ENCODE measurements at places on chromosomes 16 and 17.

DNA sequence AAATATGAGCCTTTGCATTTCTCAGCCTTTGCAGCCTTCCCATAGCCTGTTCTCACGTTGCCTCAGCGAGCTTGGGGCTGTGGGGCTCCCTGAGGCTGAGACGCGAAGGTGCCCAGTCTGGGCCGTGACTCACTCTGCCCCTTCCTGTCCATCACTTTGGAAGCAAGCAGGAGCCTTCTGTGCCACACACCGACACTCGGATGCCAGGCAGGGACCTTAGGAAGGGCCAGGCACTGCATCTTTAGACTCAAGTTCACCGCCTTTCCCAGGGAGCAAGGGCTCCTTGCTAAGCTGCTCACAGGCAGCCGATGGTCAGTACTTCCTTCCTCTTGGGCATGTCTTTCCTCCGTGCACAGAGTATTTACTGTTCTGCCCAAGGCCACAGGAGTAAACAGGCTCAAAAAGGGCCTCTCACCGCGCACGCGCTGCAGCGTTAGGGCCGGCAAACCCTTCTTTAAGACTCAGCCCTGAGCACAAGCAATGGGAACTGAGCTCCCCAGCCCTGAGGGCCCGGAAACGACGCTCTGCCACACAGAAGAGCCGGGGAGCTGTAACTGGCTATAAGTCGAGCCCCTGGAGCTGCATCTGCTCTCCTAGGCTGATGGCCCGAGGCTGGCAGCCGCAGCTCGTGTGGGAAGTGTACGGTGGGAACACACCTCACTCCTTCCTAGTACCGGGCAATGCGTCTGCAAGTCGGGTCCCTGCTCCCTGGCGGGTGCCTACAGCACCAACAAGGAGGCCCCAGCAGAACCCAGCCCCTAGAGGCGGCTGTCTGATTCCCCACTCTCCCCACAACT, 7.2 kb downstream of the TIMM22 start:
- no peak for DNase-seq

GRCh38 chr17:68394608-68395331, 62.5 kb downstream of the WIPI1 start:
- DNase-seq = no peak

DNA sequence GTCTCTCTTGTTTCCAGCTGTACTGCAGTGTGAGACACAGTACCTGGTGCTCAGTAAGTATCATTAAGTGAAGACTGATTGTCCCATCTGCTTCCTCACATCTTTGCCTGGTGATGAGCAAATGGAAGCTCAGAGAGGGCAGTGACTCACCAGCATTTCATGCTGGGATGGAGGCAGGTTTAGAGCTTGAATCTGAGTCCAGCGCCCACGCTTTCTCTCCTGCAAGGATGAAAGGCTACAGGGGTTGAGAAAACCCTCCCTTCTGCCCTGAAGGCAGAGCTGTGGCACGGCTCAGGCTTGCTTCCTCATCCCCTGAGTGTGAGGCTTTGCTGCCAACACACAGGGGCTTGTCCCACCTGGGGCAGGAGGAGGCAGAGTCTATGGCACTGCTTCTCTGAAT, 1.5 kb upstream of the RNF112 start:
- DNase-seq = peak; percentile 39

GRCh38 chr17:68886401-68886800, 68.8 kb downstream of the ABCA8 start:
- no peak for DNase-seq

- no peak for DNase-seq
Observed at GRCh38 chr17:36864827-36865430, 72.3 kb upstream of the LHX1 start.

DNA sequence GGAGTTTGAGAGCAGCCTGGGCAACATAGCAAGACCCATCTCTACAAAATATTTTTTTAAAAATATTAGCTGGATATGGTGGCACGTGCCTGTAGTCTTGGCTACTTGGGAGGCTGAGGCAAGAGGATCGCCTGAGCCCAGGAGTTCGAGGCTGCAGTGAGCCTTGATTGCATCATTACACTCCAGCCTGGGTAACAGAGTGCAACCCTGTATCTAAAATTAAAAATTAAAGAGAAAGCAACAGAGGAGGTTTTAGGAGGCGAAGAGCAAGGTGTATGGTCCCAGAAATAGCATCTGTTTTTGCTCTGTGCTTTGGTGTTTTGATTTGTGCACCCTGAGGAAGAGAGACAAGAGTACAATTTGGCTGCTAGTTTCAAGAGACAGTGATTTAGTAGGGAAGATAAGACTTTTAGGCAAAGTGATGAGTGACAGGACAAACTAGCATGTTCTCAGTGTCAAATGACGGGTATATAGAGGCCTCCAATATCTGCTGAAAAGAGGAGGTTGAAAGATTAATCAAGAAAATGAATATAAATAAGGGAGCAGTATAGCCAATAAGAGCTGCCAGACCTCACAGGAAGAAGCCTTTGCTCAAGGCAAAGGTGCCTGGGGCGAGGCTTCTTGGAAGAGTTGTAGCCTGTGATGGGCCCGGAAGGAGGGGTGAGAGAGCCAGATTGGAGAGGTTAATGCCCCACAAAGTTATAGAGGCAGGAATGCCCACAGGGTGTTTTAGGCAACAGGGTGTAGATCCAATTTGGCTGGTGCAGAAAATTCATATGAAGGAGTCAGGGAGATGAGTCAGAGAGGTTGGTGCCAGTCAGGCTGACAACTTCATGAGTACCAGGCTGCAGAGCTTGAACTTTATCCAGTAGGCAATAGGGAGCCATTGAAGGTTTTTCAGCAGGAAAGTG, 11.4 kb downstream of the HLF start:
- no peak for DNase-seq

DNA sequence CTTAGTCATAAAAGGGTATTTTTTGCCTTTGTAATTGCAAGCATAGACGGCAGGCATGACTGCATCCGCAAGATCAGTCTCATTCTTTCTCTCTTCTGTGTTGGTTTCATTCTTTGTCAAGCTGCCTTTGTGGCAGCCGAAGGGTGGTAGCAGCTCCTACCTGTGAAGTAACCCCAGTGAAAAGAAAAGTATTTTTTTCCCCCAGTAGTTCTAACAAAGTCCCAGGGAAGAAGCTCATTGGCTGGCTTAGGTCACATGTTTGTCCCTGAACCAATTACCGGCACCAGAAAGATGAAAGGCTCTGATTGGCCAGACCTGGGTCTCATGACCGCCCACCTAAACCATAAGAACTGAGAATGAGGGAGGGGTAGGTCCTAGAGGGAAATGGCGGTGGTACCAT, 110.7 kb downstream of the RAP1GAP2 start:
- DNase-seq = no peak

GRCh38 chr17:14747603-14747950, 446.7 kb downstream of the HS3ST3B1 start:
- DNase-seq = no peak

- DNase-seq = no peak
Observed at GRCh38 chr17:2056206-2057174, 1.6 kb downstream of the HIC1 start.

DNA sequence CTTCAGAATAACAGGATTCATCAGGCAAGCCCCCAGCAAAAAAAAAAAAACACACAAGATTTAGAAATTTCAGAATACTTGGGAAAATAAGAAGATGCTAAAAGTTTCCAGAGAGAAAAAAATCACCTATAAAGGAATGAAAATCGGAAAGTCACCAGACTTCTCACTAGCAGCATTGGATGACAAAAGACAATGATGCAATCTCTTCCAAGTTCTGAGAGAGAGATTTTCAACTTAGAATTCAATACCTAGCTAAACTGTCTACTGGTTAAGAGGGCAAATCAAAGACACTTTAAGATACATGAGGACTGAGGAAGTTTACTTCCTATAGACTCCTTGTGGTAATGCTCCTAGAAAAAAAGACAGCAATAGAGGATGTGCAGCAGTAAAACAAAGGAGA, 23.9 kb upstream of the TNS4 start:
- DNase-seq = no peak

DNA sequence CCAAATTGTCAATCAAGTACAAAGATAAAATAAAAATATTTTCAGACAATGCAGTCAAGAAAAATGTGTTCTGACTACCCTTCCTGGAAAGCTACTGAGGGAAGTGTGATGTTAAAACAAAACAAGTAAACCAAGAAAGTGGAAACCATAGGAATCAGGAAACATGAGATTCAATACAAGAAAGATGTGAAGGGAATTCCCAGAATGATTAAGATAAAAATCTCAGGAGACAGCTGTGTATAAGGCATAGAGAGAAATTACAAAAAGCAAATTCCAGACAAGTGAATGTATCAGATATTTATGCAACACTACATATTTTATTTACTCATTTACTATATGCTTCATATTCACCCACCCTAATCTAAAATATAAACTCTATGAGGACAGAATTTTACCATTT, 32.2 kb downstream of the TRIM37 start:
- DNase-seq = peak; percentile 48
